G401 (cell line): ENCODE measurements at places on chromosomes 1 and 21.

DNA sequence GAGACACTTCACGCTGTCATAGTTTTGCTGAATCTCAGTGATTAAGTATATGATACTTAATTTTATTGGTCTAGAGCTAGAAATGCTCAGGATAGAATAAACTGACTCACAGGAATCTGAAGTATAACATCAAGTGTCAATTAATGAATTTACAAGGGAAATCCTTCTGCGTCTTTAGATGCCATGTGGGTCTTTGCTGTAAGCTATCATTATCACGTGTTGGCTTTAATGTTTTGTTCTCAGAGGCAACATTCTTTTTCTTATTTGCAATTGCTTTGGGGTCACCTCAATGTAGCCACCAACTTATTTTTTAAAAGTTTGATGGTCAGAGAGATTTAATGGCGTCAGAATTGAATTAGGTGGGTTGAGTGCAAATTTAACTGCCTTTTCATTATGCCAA, 680.1 kb upstream of the PTBP2 start:
- DNase-seq = no peak

DNA sequence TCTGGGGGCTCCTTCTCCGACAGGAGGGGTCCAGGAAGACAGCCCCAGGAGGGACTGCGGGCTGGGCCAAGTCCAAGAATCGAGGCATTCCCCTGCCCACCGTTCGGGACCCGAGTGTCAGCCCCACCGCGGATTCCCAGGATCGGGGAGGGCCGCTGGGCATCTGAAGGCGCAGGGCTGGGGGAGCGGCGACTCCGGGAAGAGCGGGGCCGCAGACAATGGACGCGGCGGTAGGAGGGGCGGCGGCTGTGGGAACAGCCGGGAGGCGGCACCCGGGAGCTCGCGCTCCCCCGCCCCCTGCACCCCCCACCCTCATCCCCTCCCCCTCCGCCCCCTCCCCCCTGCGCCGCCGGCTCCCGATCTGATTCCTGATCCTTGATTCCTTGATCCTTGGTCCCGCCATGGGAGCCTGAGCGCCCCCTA, at the start of gene VANGL2:
Gene VANGL2, plus strand, starts transcription at position 342 of the 423 bp plus-strand sequence. CDS start 15,274 bp downstream, outside the sequence.
- DNase-seq = peak; percentile 82

DNA sequence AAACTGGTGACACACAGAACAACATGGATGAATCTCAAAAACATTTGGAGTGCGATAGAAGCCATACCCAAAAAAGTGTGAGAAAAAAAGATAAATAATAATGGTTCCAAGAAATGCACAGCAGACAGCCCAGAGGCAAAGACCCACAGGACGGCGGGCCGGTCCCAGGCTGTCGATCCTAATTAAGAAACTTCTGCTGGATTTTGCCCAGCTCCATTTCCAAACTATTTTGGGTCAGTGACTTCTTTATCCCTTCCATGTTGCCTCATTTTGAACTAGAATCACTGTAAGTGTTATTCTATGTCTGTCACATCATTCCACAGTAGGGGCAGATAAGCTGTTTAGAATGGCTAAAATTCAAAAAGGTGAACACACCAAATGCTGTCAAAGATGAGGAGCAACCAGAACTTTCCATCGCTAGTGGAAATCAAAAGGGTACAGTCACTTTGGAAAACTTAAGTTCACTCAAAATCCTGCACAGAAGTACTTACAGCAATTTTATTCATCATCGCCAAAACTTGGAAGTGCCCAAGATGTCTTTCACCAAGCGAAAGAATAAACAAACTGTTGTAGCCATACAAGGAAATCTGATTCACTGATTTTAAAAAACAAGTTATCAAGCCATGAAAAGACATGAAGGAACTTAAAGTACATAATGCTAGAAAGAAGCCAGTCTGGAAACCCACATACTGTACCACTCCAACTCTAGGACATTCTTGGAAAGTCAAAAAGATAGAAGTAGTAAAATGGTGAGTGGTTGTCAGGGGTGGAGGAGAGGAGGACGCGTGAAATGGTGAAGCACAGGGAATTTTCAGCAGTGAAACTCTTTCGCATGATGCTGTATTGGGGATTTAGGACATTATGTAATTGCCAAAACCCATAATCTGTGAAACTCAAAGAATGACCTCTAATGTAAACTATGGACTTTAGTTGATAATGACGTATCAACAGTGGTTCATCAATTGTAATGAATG, 7.5 kb downstream of the NBPF1 start:
- no peak for DNase-seq

DNA sequence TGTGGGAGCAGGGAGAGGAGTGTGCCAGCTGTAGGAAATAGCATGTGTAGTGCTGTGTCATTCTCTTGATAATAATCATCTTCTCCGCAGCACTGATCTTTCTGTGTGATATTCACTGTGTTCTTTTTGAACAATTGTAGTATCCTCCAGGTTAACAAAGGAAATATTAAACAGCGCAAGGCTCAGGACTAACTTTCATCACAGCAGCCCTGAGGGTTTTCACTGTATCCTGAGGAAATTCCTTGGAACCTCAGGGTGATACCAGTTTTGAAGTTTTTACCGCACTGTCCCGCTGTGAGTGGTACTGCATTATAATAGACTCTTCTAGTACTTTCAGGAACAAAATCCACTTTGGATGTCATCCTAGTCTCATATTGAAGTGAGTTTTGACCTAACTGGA, 228.4 kb upstream of the COA6 start:
- no peak for DNase-seq

GRCh38 chr1:39701049-39701439, 9.8 kb upstream of the HPCAL4 start:
- peak; percentile 42 for DNase-seq

- no peak for DNase-seq
These were observed 2.2 kb downstream of the RUNX1 start for GRCh38 chr21:35046880-35047229.

DNA sequence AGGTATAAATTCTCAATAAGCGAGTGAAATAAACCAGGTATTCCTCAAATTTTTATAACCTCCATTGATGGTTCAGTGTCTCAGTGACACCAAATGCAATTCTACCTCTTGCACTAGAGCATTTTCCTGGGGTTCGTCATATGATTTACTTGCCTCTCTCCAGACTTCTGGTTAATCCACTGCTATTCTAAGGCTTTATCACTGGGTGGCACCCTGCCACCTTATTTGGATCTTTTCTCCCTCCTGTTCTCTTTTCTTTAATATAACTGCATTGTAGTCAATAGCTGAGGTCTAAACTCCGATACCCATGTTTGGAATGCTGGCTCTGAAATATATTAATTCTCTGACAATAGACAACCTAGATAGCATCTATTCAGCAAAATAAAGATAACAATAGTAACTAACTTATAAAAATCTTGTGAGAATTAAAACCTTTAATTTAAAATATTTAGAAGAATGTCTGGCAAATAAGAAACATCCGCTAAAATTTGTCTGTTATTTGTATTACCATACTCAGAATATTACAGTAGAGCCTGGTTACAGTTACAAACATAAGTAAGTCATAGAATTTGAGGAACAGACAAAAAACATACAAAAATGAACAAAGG, 436.4 kb downstream of the PLA2G4A start:
- DNase-seq = peak; percentile 73

GRCh38 chr1:229230893-229231753, 39.8 kb upstream of the RAB4A start:
- no peak for DNase-seq

DNA sequence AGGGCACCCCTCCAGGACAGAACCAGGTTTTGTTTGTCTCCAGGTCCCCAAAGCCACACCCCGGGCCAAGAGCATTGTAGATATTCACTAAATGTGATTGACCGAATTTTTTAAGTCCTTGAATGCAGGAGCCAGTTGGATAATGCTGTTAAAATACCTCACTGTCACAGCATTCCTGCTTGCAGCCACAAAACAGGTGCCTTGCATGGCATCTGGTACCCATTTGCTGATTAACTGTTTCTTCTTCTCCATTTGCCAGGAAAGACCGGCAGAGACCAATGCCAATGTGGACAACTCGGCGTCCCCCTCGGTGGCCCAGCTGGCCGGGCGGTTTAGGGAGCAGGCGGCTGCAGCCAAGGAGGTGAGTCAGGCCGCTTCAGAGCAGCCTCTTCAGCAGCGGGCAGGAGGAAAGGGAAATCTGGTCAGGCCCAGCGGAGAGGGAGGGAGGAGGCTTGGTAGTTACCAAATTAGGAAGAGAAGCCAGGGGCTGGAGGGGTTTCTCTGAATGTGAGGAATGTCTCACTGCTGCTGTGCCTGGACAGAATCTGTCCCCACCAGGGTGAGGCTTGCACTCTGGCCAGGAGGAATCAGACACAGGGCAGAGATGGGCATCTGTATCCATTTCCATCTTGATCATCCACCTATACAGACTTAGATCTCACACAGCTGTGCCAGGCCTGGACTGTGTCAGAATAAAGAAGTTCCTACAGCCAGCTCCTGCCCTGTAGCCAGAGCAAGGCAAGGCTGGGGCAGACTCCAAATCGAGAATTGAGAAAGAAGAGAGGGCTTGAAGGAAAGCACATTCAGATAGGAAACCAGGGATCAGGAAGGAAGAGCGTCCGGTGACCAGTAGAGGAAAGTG, 37.9 kb upstream of the MPZL1 start:
- DNase-seq = peak; percentile 90

- no peak for DNase-seq
These were observed 949.3 kb downstream of the MRPL39 start for GRCh38 chr21:24658026-24658425.
